Activated CD8-positive, alpha-beta memory T cell treated with anti-CD3 and anti-CD28 coated beads, Interleukin-2, amount 50 U/mL, for 4 hours (primary cell): ENCODE measurements at places on chromosomes 5 and 9.

DNA sequence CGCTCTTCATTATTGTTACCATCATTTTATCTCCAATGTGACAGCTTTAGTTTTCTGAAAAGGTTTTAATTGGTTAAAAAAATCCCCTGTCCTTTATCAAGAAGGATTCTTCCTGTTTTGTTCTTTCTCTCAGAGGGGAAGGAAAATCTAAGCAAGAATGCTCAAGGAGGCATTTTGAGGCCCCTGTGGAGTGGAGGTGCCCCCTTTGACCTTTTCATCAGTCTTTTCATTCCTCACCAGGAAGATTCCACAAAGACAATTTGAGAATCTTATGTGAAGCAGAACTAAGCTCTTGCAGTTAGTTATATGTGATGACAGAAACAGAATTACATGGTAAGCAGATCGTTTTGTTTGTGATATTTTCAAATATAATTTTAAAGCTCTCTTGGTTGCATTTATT is 489.6 kb downstream of the MAN2A1 start:
- DNase-seq: no peak

DNA sequence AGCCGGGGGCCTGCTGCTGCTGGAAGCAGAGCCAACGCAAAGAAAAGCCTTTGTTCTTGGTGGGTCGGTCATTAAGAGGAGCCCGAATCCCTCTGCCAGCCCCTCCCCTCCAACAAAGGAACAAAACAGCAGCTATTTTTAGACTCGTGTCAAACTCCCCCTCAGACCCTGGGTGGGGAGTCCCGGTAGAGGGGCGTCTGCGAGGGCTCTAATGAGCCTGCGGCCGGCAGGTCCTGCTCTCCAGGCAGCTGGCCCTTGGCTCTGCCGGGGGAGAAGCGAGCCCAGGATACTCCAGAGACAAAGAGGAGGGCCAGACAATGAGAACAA is 114.0 kb downstream of the LHX2 start:
- no peak for DNase-seq

DNA sequence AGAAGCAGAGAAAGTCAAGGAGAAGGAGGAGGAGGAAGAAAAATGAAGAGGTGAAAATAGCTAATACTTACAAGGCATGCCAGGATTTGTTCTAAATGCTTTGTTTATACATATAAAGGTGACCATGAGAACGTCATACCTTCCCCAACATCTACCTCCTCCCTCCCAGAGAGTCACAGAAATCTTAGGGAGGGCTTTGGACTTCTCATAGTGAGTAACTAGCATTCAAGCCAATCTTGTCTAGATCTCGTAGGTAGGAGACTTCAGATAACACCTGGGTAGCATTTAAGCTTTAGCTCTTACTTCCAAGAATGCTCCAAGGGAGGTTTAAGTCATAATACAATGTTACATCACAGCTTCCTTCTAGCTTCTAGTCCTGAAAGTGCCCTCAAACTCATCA is 36.5 kb upstream of the GPBP1 start:
- no peak for DNase-seq

DNA sequence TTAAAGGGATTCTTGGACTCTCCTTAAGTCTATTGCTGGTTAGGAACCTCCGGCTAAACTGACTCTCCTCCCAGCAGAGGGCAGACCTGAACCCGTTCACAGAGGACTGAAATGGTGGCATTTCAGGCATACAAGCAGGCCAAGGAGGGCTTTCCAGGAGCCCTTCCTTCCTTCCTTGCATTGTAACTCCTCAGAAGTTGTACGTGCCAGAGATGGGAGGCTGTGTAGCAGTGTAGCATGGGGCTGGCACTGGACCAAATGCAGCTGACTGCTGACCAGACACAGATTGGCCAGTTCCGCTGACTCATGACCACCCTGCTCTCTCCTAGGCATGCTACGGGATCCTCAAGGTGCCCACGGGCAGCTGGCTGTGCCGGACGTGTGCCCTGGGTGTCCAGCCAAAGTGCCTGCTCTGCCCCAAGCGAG is 36.4 kb downstream of the JADE2 start:
- no peak for DNase-seq

GRCh38 chr9:100774962-100775361 is 197.1 kb downstream of the CAVIN4 start:
- no peak for DNase-seq

DNA sequence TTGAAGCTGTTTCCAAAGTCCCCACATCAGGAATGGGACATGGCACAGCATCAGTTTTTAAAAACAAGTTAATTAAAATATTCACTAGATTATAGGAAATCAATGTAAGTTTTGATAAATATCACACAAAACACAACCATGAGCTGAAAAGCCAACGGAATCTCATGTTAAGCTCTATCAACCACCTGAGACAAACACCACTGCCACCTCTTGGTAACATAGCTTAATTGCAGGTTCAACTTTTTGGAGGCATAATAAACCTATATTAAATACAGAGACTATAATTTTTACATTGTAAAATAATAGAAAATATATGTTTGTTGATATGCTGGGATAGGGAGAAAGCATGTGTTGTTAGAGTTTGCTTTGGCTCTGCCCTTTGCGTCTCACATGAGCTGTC is 126.1 kb downstream of the SV2C start:
- DNase-seq: no peak

GRCh38 chr5:153485641-153486040 is 4.8 kb upstream of the GRIA1 start:
- DNase-seq: no peak
